ENCODE measurements at places on chromosomes 2 and 18. TPM values are rescaled to one million over a fixed set of nuclear protein-coding genes. Genes with fewer than 3 reads are reported as not detected.

Gene UXS1
- total RNA-seq: 186 TPM

Gene CNTNAP5
- total RNA-seq: not detected

Gene NTSR2
- total RNA-seq: not detected

GRCh38 chr2:45403036-45403435 lies 208.0 kb downstream of the SRBD1 start:
- no peak for DNase-seq

GRCh38 chr2:228318218-228318617 lies 136.7 kb upstream of the SPHKAP start:
- DNase-seq: no peak

- DNase-seq: peak; percentile 66
Observed at GRCh38 chr2:6913415-6914157, 3.6 kb upstream of the RNF144A start.

- no peak for DNase-seq
Observed at GRCh38 chr2:70144443-70145143, 46.2 kb downstream of the C2orf42 start.

Data from naive thymus-derived CD8-positive, alpha-beta T cell (primary cell).